ENCODE measurements at places on chromosomes 4 and X. TPM values are rescaled to one million over a fixed set of nuclear protein-coding genes. Genes with fewer than 3 reads are reported as not detected.

The CT83 gene
- not detected for total RNA-seq

The IBSP gene
- total RNA-seq: not detected

The PDGFC gene
- total RNA-seq: 36.2 TPM

The CXCL3 gene
- total RNA-seq: 0.35 TPM

The ATOH1 gene
- not detected for total RNA-seq

Measured in ovary (tissue), 10 donors.